Esophagus squamous epithelium (tissue), 5 donors: ENCODE measurements at places on chromosomes 5 and 9.
A peak's percentile ranks its signal among the peaks of the same experiment; 100 is the strongest.

GRCh38 chr9:107731115-107731762 is 241.7 kb upstream of the KLF4 start:
- H3K27me3 ChIP-seq: no peaks in the 10 kb centered on the region
- H3K36me3 ChIP-seq: no peaks in the 10 kb centered on the region
- peaks cover 13% of the 10 kb centered on the region for H3K4me1 ChIP-seq
- no peak overlapping the region for H3K4me3 ChIP-seq
- no peak for DNase-seq
- H3K27ac ChIP-seq: no peak overlapping the region

GRCh38 chr5:135072387-135073281 is 38.6 kb upstream of the PITX1 start:
- H3K27ac ChIP-seq: peak overlapping the region; percentile 87
- peaks cover 29% of the 10 kb centered on the region for H3K4me1 ChIP-seq
- H3K27me3 ChIP-seq: no peaks in the 10 kb centered on the region
- DNase-seq: no peak
- H3K36me3 ChIP-seq: no peaks in the 10 kb centered on the region

DNA sequence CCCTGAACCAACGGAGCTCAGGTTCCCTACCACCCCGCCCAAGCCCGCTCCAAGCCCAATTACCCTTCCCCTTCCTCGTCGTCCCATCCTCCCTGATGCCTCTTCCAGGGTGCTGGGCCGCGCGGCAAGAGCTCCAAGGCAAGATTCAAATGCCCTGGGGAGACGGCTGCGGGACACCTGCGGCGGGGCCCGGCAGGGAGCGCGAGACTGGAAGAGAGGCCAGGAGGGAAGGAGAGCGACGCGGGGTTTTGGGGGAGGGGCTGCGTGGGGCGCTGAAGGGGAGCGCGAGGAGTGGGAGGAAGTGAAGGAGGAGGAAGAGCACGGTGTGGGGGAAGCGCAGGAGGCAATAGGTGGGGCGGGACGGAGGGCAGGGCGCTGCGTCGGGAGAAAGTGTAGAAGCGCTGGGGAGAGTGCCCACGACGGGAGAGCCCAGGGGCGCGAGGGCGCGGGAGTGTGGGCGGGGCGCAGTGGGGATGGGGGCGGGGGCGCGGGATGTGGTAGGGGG is 975 bp upstream of the NXNL2 start:
- no peaks in the 10 kb centered on the region for H3K27me3 ChIP-seq
- peak overlapping the region; percentile 45 for H3K27ac ChIP-seq
- no peaks in the 10 kb centered on the region for H3K36me3 ChIP-seq
- peak overlapping the region; percentile 23 for H3K4me3 ChIP-seq
- DNase-seq: no peak
- H3K4me1 ChIP-seq: peaks cover 70% of the 10 kb centered on the region

DNA sequence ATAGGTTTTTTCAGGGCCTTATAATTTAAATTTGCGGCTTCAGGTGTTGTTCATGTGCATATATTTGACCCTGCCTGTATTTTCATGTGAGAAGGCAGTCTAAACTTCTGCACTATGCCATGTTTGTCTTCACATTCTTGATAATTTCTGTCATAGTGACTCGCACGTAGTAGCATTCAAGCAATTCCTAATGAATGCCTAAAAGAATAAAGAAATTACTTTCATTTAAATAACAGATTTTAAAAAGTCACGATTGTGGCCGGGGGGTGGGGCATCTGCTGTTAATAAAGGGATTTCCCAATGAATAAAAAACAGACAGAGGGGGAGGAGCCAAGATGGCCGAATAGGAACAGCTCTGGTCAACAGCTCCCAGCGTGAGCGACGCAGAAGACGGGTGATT is 318.0 kb downstream of the ADAMTS6 start:
- no peaks in the 10 kb centered on the region for H3K27me3 ChIP-seq
- no peaks in the 10 kb centered on the region for H3K36me3 ChIP-seq
- no peak for DNase-seq
- no peaks in the 10 kb centered on the region for H3K4me1 ChIP-seq
- no peak overlapping the region for H3K4me3 ChIP-seq

DNA sequence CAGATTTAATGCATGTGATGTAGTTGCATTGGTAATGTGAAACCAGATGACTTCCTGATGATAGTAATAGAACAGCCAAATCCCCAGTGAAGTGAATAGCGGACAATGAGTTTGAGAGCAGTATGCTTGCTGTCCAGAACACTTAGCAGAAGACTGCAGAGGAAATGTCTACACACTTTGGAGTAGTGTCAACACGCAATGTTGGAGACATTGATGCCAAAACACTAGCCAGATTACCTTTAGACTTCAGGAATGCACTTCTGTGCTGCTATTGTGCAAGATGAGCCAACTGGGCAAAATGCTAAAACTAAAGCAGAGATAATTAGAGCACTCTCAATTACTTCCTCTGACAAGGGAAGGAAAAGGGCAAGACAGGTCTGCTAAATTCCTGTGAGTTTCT is 176.7 kb downstream of the PRDM9 start:
- no peak for DNase-seq
- no peaks in the 10 kb centered on the region for H3K27me3 ChIP-seq
- H3K36me3 ChIP-seq: no peaks in the 10 kb centered on the region
- no peak overlapping the region for H3K4me3 ChIP-seq
- H3K4me1 ChIP-seq: no peaks in the 10 kb centered on the region

GRCh38 chr5:133781436-133782225 is 169.3 kb upstream of the FSTL4 start:
- no peak overlapping the region for H3K27ac ChIP-seq
- no peaks in the 10 kb centered on the region for H3K27me3 ChIP-seq
- no peak overlapping the region for H3K4me3 ChIP-seq
- no peaks in the 10 kb centered on the region for H3K4me1 ChIP-seq
- no peaks in the 10 kb centered on the region for H3K36me3 ChIP-seq

- no peak overlapping the region for H3K27ac ChIP-seq
- no peaks in the 10 kb centered on the region for H3K27me3 ChIP-seq
- no peaks in the 10 kb centered on the region for H3K36me3 ChIP-seq
- no peaks in the 10 kb centered on the region for H3K4me1 ChIP-seq
Measured at GRCh38 chr9:26833792-26834191, 58.8 kb downstream of the CAAP1 start.

DNA sequence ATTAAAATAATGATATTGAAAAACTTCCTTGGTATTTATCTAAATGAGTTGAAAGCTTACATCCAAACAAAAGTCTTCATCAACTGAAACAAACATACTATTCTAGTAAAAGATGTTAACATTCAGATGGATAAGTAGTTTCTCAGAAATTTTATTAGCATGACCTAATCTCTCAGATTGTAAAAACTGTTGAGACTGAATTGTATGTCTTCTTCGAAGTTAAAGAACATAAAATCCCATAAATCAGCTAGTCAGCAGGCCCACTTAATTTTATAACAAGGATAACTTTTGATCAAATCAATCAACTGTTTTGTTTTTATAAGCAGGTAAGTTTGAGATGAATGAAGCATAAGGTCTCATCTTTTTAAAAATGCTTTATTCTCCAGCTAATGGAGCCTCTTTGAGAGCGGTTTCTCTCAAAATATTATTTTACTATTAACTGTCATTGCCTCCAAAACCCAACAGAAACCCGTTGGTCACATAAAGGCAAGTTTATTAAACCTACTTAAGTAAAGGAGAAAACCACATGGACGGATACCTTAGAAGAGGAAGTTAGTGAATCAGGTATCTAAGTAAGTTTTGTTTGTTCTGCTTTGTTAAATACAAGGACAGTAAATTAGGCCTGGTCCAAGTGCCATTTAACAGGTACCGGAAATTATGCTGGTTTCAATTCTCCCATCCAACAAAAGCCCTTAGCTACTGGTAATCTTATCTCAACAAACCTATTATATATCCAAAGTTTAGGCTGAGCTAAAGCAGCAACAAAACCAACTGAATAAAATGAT is 457.0 kb downstream of the PDE4D start:
- H3K36me3 ChIP-seq: no peaks in the 10 kb centered on the region
- H3K27me3 ChIP-seq: no peaks in the 10 kb centered on the region
- no peak overlapping the region for H3K4me3 ChIP-seq
- no peak for DNase-seq

DNA sequence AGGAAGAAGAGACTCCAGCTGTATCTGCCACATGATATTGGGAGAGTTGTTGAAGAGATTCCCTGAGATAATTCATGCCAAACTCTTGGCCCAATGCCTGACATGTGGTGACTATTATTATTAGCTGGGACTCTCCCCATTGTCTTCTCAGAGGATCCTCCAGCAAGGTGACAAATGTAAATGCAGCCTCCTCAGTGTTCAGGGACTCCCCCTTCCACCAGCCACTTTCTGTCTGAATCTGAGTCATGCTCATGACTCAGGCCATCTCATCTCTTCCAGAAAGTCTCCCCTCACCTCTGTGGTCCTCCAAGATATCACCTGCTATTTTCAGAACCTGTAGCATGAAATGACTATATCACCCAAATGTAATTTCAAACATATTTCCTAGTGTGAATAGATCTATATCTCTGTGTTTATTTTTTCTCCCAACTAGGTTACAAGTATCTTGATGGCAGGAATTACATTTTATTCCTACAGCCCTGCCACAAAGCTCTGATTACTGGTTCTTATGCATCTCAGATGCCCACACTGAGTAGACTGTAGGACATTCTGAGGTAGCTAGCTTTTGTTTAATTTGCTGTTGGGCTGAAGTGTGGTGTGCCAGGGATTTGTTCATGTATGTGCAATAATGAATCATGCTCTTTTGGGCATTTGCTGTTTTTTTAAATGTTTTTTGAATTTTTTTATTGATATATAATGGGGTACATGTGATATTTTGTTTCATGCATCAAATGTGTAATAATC is 126.6 kb upstream of the IL12B start:
- DNase-seq: no peak
- no peaks in the 10 kb centered on the region for H3K36me3 ChIP-seq
- no peaks in the 10 kb centered on the region for H3K27me3 ChIP-seq
- no peak overlapping the region for H3K27ac ChIP-seq
- no peak overlapping the region for H3K4me3 ChIP-seq

DNA sequence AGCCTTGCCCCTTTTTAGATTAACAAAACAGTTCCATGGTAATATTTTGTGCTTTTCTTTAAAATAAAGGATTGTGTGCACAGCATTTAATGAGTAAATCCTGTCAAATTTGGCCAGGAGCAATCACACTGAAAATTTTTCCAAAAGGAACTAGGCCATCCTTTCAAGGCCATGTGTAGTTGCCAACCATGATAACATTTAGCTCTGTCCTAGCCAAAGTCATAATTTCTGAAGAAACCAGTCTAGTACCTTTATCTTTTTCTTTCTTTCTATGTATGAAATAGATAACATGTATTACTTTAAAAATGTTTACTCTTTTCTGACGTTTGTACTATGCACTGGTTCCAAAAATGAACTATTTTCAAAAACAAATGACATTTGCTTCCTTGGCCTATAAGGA is 143.7 kb downstream of the PBX3 start:
- H3K27ac ChIP-seq: no peak overlapping the region
- H3K4me3 ChIP-seq: no peak overlapping the region
- no peaks in the 10 kb centered on the region for H3K36me3 ChIP-seq
- peaks cover 24% of the 10 kb centered on the region for H3K4me1 ChIP-seq
- no peaks in the 10 kb centered on the region for H3K27me3 ChIP-seq

DNA sequence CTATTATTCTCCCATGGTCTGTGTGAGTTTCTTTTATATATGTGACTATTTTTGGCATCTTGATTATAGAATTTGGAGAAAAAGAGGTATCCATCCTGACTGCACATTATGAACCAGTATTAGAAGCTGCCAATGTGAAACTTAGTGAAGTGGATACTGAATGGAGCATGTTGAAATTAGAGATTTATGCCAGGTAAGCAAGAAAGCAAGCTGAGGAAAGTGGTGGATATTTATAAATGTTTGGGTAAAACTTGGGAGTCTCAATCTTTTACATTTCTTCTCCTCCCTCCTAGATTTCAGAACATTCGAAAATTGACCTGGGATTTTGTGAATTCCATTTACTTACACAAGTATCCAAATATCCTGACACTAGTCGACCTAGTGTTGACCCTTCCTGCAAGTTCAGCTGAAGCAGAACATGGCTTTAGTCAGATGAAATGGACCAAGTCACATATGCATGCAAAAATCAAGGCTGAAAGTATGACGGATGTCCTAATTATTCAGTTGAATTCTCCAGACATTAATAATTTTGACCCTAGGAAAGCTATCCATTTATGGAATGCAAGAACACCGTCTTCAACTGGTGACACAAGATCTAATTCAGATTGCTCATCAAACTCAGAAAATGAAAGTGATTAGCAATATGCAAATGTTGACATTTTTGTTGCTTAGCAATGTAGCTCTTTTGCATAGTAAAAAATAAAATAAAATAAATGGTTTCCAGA is 66.8 kb upstream of the IL7R start:
- no peak for DNase-seq
- no peaks in the 10 kb centered on the region for H3K36me3 ChIP-seq
- H3K4me1 ChIP-seq: no peaks in the 10 kb centered on the region

- DNase-seq: no peak
- H3K4me1 ChIP-seq: no peaks in the 10 kb centered on the region
- no peak overlapping the region for H3K4me3 ChIP-seq
- no peaks in the 10 kb centered on the region for H3K36me3 ChIP-seq
- no peaks in the 10 kb centered on the region for H3K27me3 ChIP-seq
Measured at GRCh38 chr9:135795391-135795790, 93.4 kb downstream of the KCNT1 start.

DNA sequence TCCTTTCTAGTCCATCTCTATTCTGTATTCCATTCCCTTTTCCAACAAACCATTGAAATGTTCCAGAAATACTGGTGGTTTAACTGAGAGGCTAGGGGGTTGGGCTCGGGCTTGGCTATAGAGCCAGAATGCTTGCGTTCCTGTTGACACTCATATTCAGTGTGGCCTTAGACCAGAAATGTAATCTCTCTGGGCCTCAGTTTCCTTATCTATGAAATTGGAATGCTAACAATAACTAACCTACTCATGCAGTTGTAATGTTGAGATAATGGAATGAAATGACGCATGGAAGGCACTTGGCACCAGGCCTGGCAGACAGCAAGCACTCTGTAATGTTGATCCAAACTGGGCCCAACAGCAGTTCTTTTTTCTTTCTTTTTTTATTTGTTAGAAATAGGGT is 26.8 kb downstream of the JADE2 start:
- peak overlapping the region; percentile 68 for H3K27ac ChIP-seq
- H3K27me3 ChIP-seq: no peaks in the 10 kb centered on the region
- no peak overlapping the region for H3K4me3 ChIP-seq
- DNase-seq: no peak
- peaks cover 71% of the 10 kb centered on the region for H3K4me1 ChIP-seq
- peaks cover 15% of the 10 kb centered on the region for H3K36me3 ChIP-seq

GRCh38 chr5:38536968-38537367 is 19.5 kb downstream of the LIFR start:
- H3K27me3 ChIP-seq: no peaks in the 10 kb centered on the region
- no peak for DNase-seq
- H3K36me3 ChIP-seq: no peaks in the 10 kb centered on the region

DNA sequence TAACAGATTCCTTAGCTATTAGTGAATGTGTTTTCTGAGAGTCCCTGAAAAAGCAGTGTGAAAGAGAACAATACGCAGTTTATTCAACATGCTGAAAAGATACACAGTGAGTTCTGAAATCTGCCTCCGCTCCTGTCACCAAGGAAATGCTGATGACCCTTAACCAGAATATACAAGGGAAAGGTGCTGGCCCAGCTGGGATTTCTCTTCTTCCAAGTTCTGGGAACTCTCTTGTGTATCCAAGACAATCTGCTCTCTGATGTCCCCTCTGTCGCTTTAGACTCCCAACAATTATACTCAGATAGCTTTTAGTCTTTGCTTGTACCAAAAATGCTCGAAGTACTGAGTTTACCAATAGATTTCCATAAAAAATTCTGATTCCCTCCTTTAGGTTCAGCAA is 214.9 kb downstream of the TMEM167A start:
- H3K36me3 ChIP-seq: no peaks in the 10 kb centered on the region
- no peaks in the 10 kb centered on the region for H3K27me3 ChIP-seq
